Kidney epithelial cell (primary cell): ENCODE measurements at places on chromosomes 5 and 9.

DNA sequence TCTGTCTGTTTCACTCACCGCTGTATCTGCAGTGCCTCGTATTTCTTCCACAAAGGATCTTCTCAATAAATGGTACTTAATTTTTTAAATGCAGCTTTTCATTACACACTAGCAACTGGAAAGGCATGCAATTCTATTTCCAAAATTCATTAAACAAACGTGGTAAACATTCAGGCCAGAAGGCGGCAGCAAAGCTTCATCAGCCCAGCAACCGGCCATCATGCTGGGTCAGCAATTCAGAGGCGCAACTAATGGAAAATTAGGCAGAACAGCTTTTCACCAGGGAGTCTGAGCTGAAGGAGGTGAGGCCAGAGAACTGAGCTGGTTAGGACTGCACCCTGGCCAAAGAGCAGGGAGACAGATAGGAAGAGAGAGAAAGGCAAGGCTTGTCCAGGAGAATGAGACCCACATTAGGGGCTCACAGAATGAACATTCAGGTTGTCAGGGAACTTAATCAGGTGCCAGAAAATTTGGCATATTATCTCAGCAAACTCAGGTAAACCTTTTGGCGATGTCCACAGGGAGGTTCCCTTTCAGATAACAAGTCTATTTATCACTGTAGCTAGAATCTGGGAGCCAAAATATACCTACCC, 17.7 kb upstream of the RNF180 start:
- DNase-seq, result no peak

DNA sequence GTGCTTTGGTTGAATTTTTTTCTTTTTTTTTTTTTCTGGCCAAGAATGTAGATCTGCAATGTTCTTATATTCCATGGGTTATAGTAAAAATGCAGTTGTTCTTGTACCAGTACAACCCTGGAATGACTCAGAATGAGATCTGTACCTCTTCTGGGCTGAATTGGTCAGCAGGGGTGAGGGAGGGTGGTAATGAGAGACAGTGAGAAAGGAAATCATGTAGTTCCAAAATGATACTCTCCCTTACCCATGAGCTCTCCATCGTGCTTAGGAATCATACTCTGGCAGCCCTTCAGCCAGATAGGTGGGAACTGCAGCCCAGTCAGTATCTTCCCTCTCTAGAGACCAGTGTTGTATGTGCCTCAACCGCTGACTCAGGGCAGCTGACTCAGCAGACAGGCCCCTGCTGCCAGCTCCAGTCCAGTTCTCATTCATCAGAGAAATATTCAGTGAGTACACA, 2.1 kb upstream of the GLIS3 start:
- DNase-seq, result peak; percentile 80

GRCh38 chr9:136231478-136232297, 13.9 kb downstream of the QSOX2 start:
- no peak for DNase-seq

- no peak for DNase-seq
Observed at GRCh38 chr5:142626786-142627185, 59.1 kb downstream of the FGF1 start.

GRCh38 chr5:129141078-129141477, 46.5 kb downstream of the ISOC1 start:
- no peak for DNase-seq

DNA sequence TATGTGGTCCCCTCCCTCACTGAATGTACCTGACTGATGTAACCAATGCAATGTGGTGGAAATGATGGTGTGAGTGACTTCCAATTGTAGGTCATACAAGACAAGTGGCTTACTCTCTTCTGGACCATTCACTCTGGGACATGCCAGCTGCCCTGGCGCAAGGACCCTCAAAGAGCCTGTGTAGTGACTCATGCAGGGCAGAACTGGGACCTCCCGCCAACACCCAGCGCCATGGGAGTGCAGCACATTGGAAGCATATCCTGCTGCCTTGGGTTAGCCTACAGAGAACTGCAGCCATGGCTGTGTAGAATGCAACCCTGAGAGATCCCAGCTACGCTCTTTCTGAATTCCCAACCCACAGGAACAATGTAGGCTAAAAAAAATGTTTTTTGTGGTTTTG, 90.0 kb upstream of the PANK3 start:
- no peak for DNase-seq

GRCh38 chr9:127128341-127129072, 6.1 kb upstream of the ANGPTL2 start:
- no peak for DNase-seq
